Kidney (tissue), 22 donors: ENCODE measurements at places on chromosomes 7 and 10. TPM values are rescaled to one million over a fixed set of nuclear protein-coding genes. Genes with fewer than 3 reads are reported as not detected.

Gene SMO
- 13.2 TPM for total RNA-seq

Gene ITGA8
- 22.1 TPM for total RNA-seq

Gene GSTO2
- 22.3 TPM for total RNA-seq

Gene IQUB
- total RNA-seq, result 6.9 TPM

Gene CCL26
- total RNA-seq, result 0.88 TPM

Gene ZNF853
- 5.4 TPM for total RNA-seq

Gene LANCL2
- 18.3 TPM for total RNA-seq

Gene PILRA
- total RNA-seq, result 18.8 TPM

Gene ERVW-1
- not detected for total RNA-seq

Gene SPDYE18
- 1.8 TPM for total RNA-seq

Gene MRLN
- not detected for total RNA-seq

Gene C7orf33
- total RNA-seq, result not detected

Gene RNF148
- total RNA-seq, result 2.2 TPM

Gene TAS2R41
- not detected for total RNA-seq

Gene FBH1
- total RNA-seq, result 76.5 TPM

Gene BHLHA15
- 3.1 TPM for total RNA-seq

Gene STAG3
- total RNA-seq, result 3.7 TPM

Gene C10orf62
- 1.6 TPM for total RNA-seq

Gene DPP6
- 1.8 TPM for total RNA-seq

Gene ANKIB1
- total RNA-seq, result 59.0 TPM

Gene TRPV6
- total RNA-seq, result 4.4 TPM

Gene SPDYE11
- not detected for total RNA-seq

Gene CCDC146
- 15.4 TPM for total RNA-seq

Gene CPXM2
- total RNA-seq, result 18.1 TPM

Gene ZCCHC24
- total RNA-seq, result 21.3 TPM

Gene LRMDA
- 23.2 TPM for total RNA-seq

Gene BMS1
- 14.1 TPM for total RNA-seq

Gene LIPM
- not detected for total RNA-seq

Gene ZFAND2A
- 21.9 TPM for total RNA-seq

Gene TAX1BP1
- total RNA-seq, result 113 TPM
